ENCODE measurements at places on chromosomes 6 and 20. TPM values are rescaled to one million over a fixed set of nuclear protein-coding genes. Genes with fewer than 3 reads are reported as not detected.
A peak's percentile ranks its signal among the peaks of the same experiment; 100 is the strongest.

The PNPLA1 gene
- not detected for total RNA-seq

The CNBD2 gene
- 18.7 TPM for total RNA-seq

The GJA10 gene
- not detected for total RNA-seq

- peaks cover 81% of the 10 kb centered on the region for H3K4me1 ChIP-seq
- H3K27ac ChIP-seq = peak overlapping the region; percentile 76
- H3K4me3 ChIP-seq = no peak overlapping the region
Measured at GRCh38 chr6:7169296-7169721, 61.5 kb downstream of the RREB1 start.

GRCh38 chr20:33370291-33370690, 31.0 kb downstream of the CDK5RAP1 start:
- no peaks in the 10 kb centered on the region for H3K27me3 ChIP-seq
- H3K36me3 ChIP-seq = no peaks in the 10 kb centered on the region
- DNase-seq = no peak
- no peaks in the 10 kb centered on the region for H3K4me1 ChIP-seq
- no peak overlapping the region for H3K27ac ChIP-seq
